ENCODE measurements at places on chromosomes 11 and 22.

GRCh38 chr11:46901156-46901555, 17.2 kb downstream of the LRP4 start:
- DNase-seq = no peak

DNA sequence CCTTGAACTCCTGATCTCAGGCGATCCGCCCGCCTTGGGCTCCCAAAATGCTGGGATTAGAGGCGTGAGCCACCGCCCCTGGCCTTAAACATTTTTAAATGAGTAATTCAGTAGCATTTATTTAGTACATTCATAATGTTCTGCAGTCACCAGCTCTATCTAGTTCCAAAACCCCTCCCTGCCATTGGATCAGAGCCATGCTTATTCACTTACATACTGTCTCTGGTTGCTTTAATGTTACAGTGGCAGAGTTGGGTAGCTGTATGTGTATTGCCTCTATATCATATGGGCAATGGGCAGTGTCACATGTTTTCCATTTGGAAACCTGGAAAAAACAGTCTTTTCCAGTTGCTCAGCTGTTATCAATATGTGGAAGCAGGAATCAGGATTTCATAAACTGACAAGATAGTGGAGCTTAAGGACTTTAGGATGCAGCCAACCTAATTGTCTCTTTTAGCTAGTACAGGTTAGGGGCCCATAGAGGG, 10.5 kb downstream of the COA4 start:
- no peak for DNase-seq

- no peak for DNase-seq
These were observed at the start of gene APOL4 for GRCh38 chr22:36201630-36202319. Gene APOL4, minus strand, starts transcription at chr22:36201809. Its CDS starts 75 bp downstream, at chr22:36201734.

GRCh38 chr11:134358856-134359490, 27.2 kb downstream of the GLB1L2 start:
- DNase-seq = no peak

- no peak for DNase-seq
These were observed 36.5 kb downstream of the ART5 start for GRCh38 chr11:3605283-3605662.

GRCh38 chr11:132256528-132257279, 886.3 kb downstream of the NTM start:
- DNase-seq = no peak

DNA sequence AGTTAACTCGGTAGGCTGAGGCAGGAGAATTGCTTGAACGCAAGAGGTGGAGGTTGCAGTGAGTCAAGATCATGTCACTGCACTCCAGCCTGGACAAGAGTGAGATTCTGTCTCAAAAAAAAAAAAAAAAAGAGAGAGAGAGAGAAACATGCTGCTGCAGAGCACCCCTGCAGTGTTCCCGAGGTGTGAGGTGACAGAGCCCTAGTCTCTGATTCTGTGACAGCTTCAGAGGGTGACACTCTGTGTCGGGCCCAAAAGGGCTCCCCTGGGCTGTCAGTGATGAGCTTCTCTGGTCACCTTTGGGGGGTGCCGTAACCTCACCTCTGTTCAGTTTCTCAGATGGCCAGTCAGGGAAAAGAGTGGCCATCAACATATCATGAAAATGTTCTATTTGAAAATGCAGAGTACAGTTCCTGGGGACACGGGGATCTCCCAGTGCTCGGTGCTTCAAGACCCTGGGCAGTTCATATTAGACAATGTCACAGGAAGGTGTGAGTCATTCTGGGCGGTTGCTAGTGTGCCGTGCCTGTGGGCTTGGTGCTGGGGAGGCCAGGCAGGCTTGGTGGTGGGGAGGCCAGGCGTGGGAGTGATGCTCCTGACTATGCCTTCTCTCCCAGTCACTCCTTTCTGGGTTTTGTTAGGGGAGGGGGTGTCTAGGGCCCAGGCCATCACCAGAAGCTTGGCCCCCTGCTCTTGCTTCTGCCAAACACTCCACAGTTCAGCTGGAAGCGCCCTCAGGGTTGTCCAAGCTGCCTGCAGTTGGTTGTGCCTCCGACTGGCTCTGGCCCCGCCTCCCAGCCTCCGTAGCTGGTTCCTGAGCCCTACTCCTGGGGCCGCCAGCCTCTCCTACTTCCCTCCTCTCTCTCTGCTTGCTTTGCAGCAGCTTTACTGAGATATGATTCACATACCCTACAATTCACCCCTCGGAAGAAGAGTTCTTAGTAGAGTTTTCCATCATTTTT, 52.5 kb upstream of the CLDN5 start:
- DNase-seq = peak; percentile 68

DNA sequence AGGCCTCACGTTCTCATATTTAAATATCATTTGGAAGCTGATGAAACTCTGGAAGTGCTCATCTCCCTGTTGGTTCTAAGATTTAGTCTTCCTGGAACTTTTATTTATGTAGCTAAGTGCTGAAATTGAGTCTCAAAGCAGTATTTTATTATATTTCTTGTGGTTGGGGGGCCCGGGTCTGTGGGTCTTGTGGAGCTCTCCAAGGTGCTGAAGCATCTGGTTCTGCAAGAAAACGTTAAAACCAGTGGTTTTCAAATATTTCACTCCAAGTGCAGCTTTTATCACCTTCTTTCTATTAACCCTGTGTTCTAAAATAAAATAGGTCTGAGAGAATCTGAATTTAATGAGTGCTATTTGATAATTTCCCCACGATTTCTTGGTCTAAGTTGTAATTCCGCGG, 1404.8 kb downstream of the TBC1D22A start:
- DNase-seq = no peak

GRCh38 chr11:3124821-3125220, 40.3 kb downstream of the OSBPL5 start:
- DNase-seq = no peak

- DNase-seq = no peak
These were observed 47.2 kb downstream of the LRFN4 start for GRCh38 chr11:66904055-66904454.

DNA sequence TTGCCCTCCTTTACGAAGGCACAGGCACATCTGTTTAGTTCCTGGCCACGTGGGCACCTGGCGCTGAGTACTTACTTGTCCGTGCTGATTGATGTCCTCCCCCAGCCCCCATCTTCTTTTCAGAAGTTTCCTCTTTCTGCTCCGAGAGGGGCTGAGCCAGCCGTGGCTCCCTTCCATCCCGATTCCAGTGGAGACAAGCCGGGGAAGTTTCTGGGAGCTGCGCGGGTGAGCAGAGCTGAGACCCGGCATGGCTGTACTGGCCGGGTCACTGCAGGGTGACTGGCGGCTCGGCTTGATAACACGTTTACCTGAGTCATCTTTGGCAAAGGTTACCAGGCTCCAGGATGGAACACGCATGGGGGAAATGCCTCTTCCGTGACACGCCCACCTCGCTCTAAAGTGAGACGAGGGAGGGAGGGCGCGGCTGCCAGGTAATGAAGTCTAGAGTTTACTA, 45.4 kb upstream of the ATXN10 start:
- DNase-seq = no peak

DNA sequence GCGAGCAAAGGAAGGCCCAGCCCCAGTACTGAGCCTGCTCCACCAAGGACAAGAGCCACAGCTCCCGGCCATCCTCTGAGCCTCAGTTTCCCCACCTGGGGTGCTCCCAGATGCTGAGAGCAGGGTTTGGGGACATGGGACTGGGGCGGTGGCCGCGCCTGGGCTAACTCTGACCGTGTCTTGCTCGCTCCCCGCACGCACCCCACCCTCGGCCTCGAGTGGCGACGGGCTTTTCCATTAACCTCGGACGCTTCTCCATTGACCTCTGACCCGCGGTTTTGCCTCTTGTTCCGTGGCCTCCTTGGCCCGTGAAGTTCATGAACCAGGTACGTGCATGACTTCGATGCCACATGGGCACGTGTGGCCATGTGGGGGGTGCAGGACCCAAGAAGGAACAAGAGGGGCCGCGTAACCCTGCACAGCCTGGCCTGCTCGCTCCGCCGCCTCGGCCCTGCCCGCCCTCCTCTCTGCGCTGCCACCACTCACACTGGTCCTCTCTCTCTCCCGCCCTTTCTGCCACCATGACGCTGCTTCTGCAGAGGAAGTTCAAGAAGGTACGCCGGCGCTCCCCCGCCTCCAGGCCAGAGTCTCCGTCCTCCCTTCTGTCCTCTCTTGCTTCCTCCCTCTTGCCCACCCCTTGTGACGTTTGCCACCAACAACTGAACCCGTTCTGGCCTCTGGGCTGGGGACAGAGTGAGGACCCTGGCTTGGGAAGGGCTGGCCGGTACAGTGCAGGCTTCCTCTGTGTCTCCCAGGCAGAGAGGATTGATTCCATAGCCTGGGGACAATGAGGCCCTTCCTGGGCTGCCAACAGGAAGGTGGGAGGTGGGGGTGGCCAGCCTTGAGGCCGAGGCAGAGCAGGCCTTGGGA, 6.9 kb downstream of the TNNT3 start:
- DNase-seq = no peak

DNA sequence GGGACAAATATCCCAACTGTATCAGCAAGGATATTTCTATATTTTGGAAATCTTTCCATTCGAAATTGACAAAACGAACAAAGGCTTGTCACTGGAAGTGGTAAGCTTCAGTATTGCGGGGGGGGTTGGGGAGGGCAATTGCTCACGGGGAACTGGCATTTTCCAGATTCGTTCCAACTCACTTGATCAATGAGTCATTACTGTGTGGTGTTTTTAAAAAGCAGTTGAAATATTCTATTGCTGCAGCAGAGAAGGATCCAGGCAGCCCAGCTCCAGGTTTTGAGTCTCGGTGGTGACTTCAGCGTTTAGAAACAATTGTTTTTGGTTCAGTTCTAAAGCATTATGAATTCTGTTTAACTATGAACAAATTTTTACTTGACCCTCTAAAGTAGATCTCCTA, 33.8 kb upstream of the FBLN1 start:
- DNase-seq = no peak

DNA sequence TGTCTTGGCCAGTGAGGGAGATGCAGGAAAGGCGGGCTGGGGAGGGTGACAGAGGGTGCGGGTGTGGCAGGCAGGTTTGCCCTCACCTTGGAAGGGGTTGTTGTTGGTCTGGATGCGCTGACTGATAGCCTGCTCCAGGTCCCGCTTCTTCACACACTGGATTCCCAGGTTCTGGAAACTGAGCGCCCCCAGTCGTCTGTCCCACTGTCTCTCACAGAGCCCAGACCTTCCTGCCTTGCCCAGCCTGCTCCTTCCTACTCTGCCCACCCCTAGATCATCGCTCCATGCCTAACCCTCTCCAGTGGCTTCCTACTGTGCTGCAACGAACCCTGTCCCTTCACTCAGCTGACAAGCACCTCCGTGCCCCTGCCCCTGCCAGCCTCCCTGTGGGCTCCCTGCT, 2.7 kb downstream of the RELA start:
- no peak for DNase-seq

DNA sequence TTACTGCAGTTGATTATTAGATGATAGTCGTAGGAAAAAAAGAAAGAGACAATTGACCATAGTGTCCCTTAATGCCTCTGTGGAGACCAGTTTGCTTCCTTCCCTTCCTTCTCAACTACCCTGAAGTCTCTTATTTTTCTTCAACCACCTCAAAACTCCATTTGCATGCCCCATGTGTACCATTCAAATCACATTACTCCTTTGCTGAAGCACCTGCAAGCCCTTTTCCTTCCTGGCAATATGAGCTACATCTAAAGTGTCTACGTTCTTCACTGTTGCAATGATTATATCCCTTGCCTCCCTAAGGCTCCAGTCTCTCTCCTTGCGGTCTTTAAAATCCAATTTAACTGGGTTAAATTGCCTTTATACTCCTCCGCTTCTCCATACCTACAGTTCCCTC, 867.4 kb upstream of the API5 start:
- DNase-seq = no peak

GRCh38 chr11:87061766-87062165, 24.0 kb downstream of the TMEM135 start:
- no peak for DNase-seq

DNA sequence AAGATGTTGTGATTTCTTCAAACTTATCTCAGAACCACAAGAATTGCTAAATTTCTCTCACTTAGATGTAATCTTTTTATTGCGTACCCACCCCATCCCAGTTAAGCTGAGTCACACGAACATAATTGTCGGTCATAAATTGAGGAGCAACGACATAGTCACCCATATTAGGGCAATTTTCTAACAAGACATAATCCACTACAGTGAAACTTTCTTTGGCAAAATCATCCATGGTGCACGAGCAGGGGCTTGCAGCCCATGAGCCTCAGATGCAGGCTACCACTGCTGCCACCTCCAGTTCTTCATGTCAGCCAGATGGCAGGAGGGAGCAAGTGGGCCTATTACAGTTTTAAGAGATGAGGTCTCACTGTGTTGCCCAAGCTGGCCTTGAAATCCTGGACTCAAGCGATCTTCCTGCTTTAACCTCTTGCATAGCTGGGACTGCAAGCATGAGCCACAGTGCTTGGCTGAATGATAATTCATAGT, 70.3 kb upstream of the GRK2 start:
- DNase-seq = no peak

- peak; percentile 23 for DNase-seq
These were observed 706 bp upstream of the SCYL1 start for GRCh38 chr11:65524014-65524740.

GRCh38 chr11:64334764-64335735, 5.0 kb upstream of the CCDC88B start:
- peak; percentile 88 for DNase-seq

DNA sequence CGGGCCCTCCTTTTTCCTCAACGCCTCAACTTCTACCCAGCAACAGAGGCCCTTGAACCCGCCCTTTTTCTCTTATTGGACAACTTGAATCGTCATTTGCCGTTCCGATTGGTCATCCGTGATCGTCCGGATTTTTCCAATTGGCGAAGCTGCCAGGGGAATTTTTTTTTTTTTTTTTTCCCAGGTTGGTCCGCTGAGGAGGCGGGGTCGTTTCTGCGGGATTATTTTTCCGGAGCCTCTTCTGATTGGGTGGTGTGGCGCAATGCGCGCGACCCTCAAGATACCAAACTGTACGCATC, 465 bp upstream of the TTC9C start:
- DNase-seq = peak; percentile 87

DNA sequence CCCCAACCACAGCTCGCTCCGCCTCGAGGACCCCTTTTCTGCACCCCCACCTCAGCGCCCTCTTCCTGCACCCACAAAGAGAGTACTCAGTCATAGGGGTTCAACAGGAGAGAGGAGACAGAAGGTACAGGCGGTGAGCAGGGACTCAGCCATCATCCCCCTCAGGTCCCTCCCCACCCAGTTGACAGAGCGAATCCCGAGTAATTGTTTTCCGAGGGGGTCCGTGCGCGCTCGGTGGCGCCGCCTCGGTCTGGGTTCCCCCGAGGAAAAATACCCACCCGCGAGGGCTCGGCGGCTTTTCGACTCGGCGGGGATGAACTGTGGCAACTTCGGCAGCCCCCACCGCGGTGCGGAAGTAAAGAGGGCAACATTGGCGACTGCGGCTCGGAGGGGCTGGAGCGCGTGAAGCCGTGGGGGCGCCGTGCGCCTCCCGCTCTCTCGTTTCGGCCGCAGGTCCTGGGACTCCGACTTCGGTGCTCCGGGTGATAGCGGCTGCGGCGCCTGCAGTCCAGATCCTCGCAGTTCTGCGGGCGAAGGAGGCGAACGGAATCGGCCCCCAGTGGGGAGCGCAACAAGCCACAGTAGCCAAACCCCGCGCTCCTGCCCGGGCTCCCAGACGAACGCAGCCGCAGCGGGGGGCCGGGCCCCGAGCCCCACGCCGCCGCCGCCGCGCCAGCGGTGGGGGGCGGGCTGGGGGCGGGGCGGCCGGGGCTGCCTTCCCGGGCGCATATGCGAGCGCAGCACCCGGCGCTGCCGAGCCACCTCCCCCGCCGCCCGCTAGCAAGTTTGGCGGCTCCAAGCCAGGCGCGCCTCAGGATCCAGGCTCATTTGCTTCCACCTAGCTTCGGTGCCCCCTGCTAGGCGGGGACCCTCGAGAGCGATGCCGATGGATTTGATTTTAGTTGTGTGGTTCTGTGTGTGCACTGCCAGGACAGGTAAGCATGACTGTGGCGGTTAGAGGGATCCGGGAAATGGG, at the start of gene NELL1:
Gene NELL1 (plus strand): TSS at position 743 of the 976 bp plus-strand sequence.
- DNase-seq = no peak

GRCh38 chr22:40612291-40612751, 24.2 kb downstream of the MRTFA start:
- no peak for DNase-seq
